ENCODE measurements at places on chromosomes 5 and 9.

- H3K4me3 ChIP-seq, result no peak overlapping the region
- H3K27me3 ChIP-seq, result no peaks in the 10 kb centered on the region
- no peak overlapping the region for H3K27ac ChIP-seq
- H3K36me3 ChIP-seq, result no peaks in the 10 kb centered on the region
- H3K4me1 ChIP-seq, result no peaks in the 10 kb centered on the region
Observed at GRCh38 chr5:97627272-97627671, 444.2 kb upstream of the RIOK2 start.

GRCh38 chr5:110356677-110357076, 369.8 kb downstream of the TMEM232 start:
- H3K4me1 ChIP-seq, result no peaks in the 10 kb centered on the region
- no peak overlapping the region for H3K27ac ChIP-seq
- no peak overlapping the region for H3K4me3 ChIP-seq
- no peaks in the 10 kb centered on the region for H3K36me3 ChIP-seq

GRCh38 chr9:116687754-116688135, 640 bp downstream of the TRIM32 start:
- peak overlapping the region; percentile 85 for H3K4me3 ChIP-seq
- no peak for DNase-seq
- H3K27me3 ChIP-seq, result no peaks in the 10 kb centered on the region
- H3K4me1 ChIP-seq, result peaks cover 49% of the 10 kb centered on the region
- peak overlapping the region; percentile 56 for H3K27ac ChIP-seq
- peaks cover 2% of the 10 kb centered on the region for H3K36me3 ChIP-seq

GRCh38 chr9:82670000-82670399, 392.9 kb downstream of the RASEF start:
- H3K27me3 ChIP-seq, result no peaks in the 10 kb centered on the region
- no peak overlapping the region for H3K27ac ChIP-seq
- no peaks in the 10 kb centered on the region for H3K36me3 ChIP-seq
- DNase-seq, result no peak
- no peaks in the 10 kb centered on the region for H3K4me1 ChIP-seq
